ENCODE measurements at places on chromosomes 11 and 22. TPM values are rescaled to one million over a fixed set of nuclear protein-coding genes. Genes with fewer than 3 reads are reported as not detected.
A peak's percentile ranks its signal among the peaks of the same experiment; 100 is the strongest.

The CD3D gene
- total RNA-seq, result 0.89 TPM

GRCh38 chr11:5277807-5278382 is 8.2 kb upstream of the HBE1 start:
- no peaks in the 10 kb centered on the region for H3K36me3 ChIP-seq
- no peak overlapping the region for H3K4me3 ChIP-seq
- DNase-seq, result no peak
- no peak overlapping the region for H3K27ac ChIP-seq

The LRFN4 gene
- 70.3 TPM for total RNA-seq

- peaks cover 17% of the 10 kb centered on the region for H3K27me3 ChIP-seq
- DNase-seq, result no peak
- H3K4me3 ChIP-seq, result peak overlapping the region; percentile 93
- peaks cover 22% of the 10 kb centered on the region for H3K4me1 ChIP-seq
These were observed 1.8 kb downstream of the GAS2 start for GRCh38 chr11:22668005-22668796.

DNA sequence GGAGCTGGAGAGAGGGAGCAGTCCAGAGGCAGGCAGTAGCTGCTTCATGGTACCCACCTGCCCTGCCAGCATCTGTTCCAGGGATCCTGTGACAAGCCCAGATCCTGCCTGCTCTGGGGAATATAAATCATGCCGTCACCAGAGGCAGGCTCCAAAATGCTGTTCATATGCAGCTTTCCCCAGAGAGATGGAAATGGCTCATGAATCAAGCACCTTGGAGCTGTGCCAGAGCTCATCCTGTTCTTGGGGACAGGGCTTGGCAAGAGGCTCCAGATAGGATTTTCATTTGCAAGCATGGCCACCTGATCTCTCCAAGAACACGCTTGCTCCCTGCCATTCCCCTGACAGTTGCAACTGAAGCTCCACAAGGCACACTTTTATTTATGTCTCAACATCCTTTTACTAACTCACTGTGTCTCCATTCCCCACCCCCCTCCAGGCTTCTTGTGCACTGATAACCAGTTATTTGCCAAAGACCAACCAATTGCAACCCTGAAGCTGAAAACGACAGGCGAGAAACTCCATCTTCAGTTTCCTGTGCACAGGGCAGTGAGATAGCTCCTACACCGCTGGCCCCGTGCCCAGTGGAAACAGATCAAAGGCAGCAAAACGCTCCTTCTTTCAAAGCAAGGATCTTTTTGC is 115.8 kb upstream of the PITPNB start:
- H3K36me3 ChIP-seq, result no peaks in the 10 kb centered on the region
- no peak overlapping the region for H3K27ac ChIP-seq
- DNase-seq, result no peak
- H3K4me1 ChIP-seq, result no peaks in the 10 kb centered on the region
- H3K27me3 ChIP-seq, result peaks cover 10% of the 10 kb centered on the region

DNA sequence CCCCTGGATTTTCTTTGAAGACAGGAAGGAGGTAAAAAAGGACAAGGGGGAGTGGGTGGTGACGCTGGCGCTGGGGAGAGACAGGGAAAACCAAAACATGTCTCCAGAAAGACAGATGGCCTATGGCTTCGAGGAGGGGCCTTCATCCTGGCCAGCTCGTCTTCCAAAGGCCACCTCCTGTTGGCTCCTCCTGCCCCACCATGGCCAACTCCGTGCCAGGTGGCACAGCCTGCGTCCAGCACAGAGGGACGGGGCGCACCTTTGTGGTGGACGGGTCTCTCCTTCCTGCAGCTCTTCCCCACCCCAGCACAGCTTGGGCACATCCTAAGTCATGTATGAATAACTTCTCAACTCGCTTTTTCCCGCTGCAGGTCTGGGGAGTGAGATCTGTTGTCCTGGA is 22.7 kb downstream of the IGSF9B start:
- H3K27ac ChIP-seq, result no peak overlapping the region
- no peak for DNase-seq
- peaks cover 41% of the 10 kb centered on the region for H3K36me3 ChIP-seq
- H3K4me1 ChIP-seq, result no peaks in the 10 kb centered on the region
- no peaks in the 10 kb centered on the region for H3K27me3 ChIP-seq

The CCDC89 gene
- not detected for total RNA-seq

DNA sequence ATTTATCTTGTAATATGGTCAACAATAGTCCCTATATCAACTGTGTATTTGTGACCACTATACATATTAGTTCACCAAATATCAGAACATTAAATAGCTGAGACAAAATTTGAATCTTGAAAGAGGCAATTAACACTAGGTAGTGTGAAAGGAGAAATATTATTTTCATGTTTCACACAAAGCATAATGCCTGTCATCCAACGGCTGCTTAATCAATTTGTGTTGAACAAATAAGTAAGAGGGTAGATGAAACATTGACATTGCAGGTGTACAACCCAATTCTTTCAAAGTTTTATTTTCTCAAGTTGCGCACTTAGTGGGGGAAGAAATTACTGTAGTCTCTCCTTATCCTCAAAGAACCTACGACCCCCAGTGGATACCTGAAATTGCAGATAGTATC is 3.4 kb upstream of the OR8I2 start:
- H3K4me1 ChIP-seq, result 0 out of 2 replicates have a peak, but pooled peaks cover 3% of the 10 kb centered on the region
- H3K27ac ChIP-seq, result no peak overlapping the region
- DNase-seq, result no peak
- no peak overlapping the region for H3K4me3 ChIP-seq
- no peaks in the 10 kb centered on the region for H3K27me3 ChIP-seq
- no peaks in the 10 kb centered on the region for H3K36me3 ChIP-seq

- no peaks in the 10 kb centered on the region for H3K27me3 ChIP-seq
- no peak for DNase-seq
- H3K4me1 ChIP-seq, result peaks cover 6% of the 10 kb centered on the region
- H3K27ac ChIP-seq, result no peak overlapping the region
- peaks cover 23% of the 10 kb centered on the region for H3K36me3 ChIP-seq
These were observed 20.6 kb upstream of the FDX1 start for GRCh38 chr11:110409174-110409573.

The ROBO4 gene
- total RNA-seq, result 0.13 TPM

GRCh38 chr22:19402642-19403191 is 28.8 kb downstream of the HIRA start:
- no peak overlapping the region for H3K27ac ChIP-seq
- no peaks in the 10 kb centered on the region for H3K4me1 ChIP-seq
- no peak overlapping the region for H3K4me3 ChIP-seq
- DNase-seq, result no peak

GRCh38 chr11:45647329-45647728 is 18.1 kb downstream of the CHST1 start:
- H3K27ac ChIP-seq, result no peak overlapping the region
- H3K27me3 ChIP-seq, result peaks cover 10% of the 10 kb centered on the region
- no peaks in the 10 kb centered on the region for H3K36me3 ChIP-seq
- H3K4me3 ChIP-seq, result no peak overlapping the region
- DNase-seq, result no peak
- H3K4me1 ChIP-seq, result peaks cover 17% of the 10 kb centered on the region

The MYRF gene
- 5.2 TPM for total RNA-seq

DNA sequence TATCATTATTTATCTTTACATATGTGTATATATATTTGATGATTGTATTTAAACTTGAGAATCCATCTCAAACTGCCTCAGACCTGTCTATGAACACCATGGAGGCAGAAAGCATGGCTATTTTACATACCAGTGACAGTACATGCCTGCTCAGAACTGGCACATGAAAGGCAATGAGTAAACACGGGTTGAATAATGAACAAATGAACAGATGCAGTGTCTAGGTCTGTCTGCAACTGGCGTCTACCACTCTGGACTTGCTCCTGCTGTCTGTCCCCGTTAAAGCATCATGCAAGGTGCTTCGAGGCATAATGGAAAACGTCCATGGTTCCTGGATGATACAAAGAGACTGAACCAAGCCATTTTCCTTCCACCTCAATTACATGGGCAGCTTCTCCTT is 271.6 kb upstream of the NARS2 start:
- H3K4me1 ChIP-seq, result no peaks in the 10 kb centered on the region
- no peak overlapping the region for H3K27ac ChIP-seq

- no peaks in the 10 kb centered on the region for H3K36me3 ChIP-seq
- peak; percentile 90 for DNase-seq
- H3K27me3 ChIP-seq, result no peaks in the 10 kb centered on the region
These were observed 13.8 kb downstream of the PHLDB1 start for GRCh38 chr11:118621071-118621783.

GRCh38 chr11:20464518-20464917 is 77.0 kb downstream of the PRMT3 start:
- H3K4me3 ChIP-seq, result no peak overlapping the region
- H3K36me3 ChIP-seq, result peaks cover 4% of the 10 kb centered on the region
- no peak overlapping the region for H3K27ac ChIP-seq
- H3K4me1 ChIP-seq, result peaks cover 10% of the 10 kb centered on the region
- DNase-seq, result no peak
- no peaks in the 10 kb centered on the region for H3K27me3 ChIP-seq

- peaks cover 19% of the 10 kb centered on the region for H3K4me1 ChIP-seq
- no peak overlapping the region for H3K27ac ChIP-seq
These were observed 22.3 kb upstream of the TMEM191C start for GRCh38 chr22:21444701-21445436.

The SYT8 gene
- not detected for total RNA-seq

DNA sequence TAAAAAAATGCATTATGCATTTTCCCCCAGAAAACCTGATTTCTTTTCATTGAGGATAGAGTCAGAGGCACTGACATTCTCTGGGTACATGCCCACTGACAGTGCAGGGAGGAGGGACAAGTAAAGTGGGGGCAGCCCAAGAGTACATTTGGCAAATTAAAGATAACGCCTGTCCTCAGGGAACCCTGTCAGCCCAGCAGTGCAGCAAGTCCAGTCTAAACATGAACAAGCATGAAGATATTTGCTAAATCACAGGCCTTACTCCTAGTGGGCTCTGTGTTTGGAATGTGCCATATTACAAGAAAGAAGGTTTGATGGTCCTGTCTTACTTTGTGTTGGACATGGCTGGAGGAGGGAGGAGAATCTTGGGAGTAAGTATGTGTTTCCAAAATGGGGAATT is 37.9 kb downstream of the AMOTL1 start:
- peaks cover 17% of the 10 kb centered on the region for H3K4me1 ChIP-seq
- peaks cover 24% of the 10 kb centered on the region for H3K36me3 ChIP-seq
- H3K27ac ChIP-seq, result no peak overlapping the region
- no peaks in the 10 kb centered on the region for H3K27me3 ChIP-seq
- no peak for DNase-seq

DNA sequence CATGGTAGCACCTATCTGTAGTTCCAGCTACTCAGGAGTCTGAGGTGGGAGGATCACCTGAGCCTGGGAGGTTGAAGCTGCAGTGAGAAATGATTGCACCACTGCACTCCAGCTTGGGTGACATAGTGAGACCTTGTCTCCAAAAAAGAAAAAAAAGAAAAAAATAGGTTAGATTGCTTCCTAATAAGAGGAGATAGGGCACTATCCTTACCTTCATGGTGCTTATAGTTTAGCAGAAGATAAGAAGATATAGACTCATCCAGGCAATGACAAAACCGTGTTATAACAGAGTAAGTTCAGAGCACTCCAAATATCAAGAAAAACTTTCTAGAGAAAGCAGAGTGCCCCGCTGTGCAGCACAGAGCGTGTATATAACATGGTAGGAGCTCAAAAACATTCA is 42.1 kb downstream of the RRP8 start:
- H3K36me3 ChIP-seq, result no peaks in the 10 kb centered on the region
- no peak overlapping the region for H3K4me3 ChIP-seq
- no peaks in the 10 kb centered on the region for H3K27me3 ChIP-seq
- DNase-seq, result no peak

DNA sequence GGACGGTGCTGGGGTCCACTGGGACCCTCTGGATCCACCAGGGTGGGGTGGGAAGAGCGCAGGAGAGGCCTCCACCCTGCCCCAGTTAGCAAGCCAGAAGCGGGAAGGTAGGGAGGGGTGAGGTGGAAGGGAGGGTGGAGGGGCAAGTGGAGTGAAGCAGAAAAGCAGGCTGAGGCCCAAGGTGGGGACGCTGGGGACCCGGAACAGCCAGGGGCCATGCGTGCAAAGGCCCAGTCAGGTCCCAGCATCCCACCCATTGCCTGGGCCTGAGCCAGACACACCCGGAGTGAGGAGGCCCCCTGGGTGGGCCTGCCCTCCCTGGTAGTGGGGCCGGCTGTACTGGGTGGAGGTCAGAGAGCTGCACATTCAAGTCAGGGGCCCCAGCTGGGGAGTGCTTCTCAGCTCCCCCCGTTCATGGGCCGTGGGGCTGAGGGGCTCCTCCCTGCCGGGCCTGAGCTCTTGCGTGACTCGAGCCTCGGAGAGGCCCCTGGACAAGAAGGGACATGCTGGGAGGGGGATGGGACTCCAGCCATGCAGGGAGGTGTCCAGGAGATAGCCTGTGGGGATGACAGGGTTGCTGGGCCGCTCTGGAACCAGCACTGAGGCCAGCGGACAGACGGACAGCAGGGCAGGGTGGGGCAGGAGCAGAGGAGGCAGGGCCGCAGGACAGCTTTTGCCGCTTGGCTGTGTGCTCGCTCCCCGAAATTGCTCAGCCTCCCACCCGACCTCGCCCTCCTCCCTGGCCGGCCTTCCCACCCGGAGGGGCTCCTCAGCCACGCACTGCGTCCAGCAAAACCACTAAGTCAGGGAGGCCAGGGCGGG is 7.7 kb downstream of the TNNT3 start:
- no peak overlapping the region for H3K4me3 ChIP-seq
- no peaks in the 10 kb centered on the region for H3K27me3 ChIP-seq
- H3K4me1 ChIP-seq, result no peaks in the 10 kb centered on the region
- no peak for DNase-seq

DNA sequence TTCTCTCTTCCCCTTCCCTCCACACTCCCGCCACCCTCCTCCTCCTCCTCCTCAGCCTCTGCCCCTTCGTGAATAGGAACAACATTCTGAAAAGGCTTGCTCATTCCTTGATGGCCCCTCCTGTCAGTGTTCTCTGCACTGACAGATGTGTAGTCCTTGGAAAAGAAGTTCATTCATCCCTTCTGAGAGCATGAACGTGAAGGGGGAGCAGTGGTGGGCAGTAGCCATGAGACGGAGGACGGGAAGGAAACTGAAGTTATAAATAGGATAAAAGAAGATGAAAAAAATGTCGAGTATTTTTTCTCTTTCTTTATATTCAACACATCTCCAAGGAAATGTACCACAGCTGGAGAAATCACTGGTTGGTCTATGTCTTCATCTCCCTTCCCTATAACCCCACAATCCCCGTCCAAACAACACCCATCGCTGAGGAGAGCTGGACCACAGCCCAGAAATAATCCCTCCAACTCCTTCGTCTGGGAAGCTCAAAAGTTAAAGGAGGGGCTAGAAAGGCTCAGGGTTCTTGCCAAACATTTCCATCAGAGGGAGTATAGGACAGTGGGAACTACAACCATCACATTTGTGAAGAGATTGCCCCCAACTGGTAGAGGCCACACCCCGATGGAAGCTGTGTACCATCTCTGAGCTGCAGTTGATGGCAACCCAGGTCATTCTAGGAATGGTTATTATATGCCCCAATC is 33.5 kb downstream of the ETS1 start:
- peaks cover 36% of the 10 kb centered on the region for H3K4me1 ChIP-seq
- H3K4me3 ChIP-seq, result no peak overlapping the region
- H3K27ac ChIP-seq, result no peak overlapping the region
- H3K27me3 ChIP-seq, result peaks cover 54% of the 10 kb centered on the region
- no peak for DNase-seq

GRCh38 chr11:15770798-15771414 is 585.4 kb downstream of the SOX6 start:
- peak; percentile 77 for DNase-seq
- H3K36me3 ChIP-seq, result no peaks in the 10 kb centered on the region
- no peak overlapping the region for H3K27ac ChIP-seq

Measured in WTC11 (cell line).